ENCODE measurements at places on chromosomes 7 and 10.

- no peak for DNase-seq
These were observed 4.1 kb downstream of the OTUD1 start for GRCh38 chr10:23442936-23443335.

DNA sequence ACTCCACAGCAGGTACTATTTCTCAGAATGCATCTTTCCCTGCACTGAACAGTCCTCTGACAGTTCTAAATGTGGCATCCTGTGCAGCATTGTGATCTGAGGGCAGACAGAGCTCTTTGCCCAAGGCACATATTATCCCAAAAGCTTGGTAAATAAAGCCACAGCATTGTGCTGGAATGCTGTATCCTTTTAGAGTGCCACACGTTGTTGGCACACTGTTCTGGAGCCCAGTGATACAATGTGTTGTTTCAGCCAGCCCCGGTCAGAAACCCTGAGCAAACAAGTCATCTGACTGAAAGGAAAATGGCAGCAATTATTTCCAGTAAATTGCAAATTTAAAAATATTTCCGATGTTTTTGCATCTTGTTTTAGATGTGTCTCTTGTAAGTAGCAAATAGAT is 45.4 kb downstream of the NAMPT start:
- no peak for DNase-seq

DNA sequence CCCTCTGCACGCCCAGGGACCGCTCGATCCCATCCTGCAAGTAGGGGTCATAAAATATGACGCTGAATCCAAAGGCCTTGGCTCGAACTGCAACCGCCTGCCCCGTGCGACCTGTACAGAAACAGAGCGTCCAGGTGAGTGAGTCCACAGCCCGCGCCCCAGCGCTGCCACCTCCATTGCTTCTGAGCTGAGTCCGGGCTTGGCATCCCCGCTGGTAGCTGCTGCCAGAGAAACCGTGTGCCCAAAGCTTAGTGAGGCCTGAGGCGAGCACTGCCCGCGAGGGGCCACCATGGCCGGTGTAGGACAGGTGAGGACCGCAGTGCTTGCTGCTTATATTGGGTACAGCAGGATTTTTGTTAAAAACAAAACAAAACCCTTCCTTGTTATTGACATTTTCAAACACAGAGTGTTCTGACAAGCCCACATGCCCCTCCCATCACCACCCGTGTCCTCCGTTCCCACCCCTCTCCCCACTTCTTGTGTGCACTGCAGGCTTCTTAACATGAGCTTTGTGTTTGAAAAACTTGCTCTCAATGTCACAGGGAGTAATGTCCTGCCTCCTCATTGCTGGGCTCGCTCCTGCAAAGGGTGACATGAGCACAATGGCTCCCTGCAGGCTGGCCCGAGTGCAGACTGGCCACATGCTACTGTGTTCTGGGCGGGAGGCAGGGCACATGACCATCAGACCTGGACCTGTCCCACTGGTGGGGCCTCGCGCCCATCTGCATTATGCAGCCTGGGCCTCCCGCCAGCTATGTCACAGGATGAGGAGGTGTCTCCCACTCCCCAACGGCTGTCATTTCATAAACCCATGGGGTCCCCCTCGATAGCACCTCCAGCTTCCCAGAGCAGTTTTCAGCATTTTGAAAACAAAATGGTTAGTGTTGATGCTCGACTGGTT is 52.9 kb downstream of the ZRANB1 start:
- no peak for DNase-seq

DNA sequence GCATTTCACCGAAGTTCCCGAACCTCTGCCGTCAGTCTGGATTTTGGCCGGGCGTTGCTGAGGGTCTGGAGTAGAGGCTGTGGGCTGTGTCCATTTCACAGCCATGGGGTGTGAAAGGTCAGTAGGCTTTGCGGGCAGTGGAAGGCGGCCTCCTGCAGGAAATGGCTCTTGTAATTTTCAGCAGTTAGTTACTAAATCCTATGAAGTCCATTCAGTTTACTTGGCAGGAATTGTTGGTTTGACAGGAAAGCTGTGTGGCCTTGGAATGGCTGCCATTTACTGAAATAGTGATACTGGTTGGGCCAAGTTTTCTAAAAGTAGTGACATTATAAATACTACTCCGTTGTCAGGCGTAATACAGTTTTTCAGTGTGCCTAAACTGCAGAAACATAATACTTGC is 303.7 kb downstream of the CCDC3 start:
- no peak for DNase-seq

DNA sequence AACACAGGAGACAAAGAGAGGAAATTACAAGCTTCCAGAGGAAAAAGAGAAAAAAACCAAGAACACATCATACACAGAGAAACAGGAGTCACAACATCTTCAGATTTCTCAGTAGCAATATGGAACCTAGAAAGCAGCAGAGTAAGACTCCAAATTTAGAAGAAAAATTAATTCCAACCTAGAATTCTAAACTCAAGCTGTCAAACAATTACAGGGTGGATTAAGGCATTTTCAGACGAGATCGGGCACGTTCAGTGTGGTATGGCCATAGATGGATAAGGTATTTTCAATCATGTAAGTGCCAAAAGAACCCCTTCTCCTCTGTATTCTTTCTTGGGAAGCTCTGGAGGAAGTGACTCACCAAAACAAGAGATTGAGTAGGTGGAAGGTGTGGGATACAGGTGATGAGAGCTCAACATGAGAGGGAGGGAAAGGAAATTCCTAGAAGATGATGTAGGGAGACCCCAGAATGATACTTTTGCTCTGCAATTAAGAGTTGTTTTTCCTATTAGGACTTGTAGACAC is 51.6 kb downstream of the FAM204A start:
- no peak for DNase-seq

- DNase-seq: no peak
These were observed 40.7 kb downstream of the JAKMIP3 start for GRCh38 chr10:132106431-132106830.

DNA sequence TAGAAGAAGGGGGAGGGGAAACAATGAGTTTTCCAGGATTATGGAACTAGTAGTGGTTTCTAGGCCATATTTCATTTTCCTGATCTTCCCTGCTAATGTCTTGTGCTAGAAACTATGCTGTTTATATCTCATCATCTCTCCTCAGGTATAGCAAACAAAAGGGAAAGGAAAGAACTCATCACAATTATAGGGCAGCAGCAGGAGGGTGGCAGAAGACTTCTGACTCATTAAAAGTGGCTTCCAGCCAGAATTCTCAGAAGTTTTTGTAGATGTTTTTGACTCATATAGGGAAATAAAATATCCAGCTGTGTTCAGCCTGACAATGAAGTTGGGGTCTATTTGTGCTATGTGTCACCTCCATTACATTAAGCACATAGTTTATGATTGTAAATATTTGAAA is 6.5 kb downstream of the AHR start:
- DNase-seq: no peak

DNA sequence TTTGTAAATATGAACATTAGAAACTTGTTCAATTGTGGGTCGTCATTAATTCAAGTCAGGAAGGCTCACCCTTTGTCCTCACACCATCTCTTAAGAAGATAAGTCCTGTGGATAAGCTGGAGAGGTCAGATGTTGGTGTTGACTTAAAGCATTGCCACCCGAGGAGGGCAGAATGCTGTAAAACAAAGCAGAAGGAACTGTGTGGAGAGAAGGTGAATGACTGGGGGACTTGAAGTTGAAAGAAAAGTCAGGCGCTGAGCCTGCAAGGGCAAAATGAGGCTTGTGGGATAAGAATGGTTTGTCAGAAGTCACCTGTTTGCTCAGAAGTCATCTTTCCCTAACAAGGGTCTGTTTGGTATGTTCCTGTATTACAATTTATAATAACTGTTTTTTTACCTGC is 9.1 kb downstream of the RPA3 start:
- DNase-seq: no peak

DNA sequence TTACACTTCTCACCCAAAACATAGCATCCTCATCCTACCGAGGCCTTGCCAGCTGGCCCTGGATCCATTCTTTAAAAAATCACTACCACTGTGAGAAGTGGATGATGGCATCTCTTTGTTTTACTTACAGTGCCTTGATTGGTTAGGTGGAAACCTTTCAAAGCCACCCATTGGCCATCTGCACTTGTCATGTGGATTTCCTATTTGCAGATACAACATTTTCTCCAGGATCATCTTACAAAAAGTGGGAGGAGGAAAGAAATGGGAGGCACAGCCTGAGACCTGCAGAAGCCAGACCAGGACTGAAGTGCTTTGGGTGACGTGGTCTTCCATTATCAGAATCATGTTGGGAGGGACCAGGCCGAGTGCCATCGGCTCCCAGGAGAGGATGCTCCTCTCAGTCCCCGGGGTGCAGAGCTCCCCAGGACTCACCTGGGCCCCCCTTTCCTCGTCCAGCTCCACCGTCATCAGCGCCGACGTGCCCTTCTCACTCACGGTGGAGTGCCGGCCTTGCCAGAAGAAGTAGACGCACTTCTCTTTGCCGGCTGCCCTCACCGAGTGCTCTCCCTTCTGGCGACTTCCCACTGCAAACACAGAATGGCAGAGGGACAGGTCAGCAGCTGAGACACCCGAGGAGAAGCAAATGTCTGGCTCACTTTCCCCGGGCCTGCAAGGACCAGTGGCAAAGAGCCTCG is 161.2 kb downstream of the SVIL start:
- DNase-seq: no peak

DNA sequence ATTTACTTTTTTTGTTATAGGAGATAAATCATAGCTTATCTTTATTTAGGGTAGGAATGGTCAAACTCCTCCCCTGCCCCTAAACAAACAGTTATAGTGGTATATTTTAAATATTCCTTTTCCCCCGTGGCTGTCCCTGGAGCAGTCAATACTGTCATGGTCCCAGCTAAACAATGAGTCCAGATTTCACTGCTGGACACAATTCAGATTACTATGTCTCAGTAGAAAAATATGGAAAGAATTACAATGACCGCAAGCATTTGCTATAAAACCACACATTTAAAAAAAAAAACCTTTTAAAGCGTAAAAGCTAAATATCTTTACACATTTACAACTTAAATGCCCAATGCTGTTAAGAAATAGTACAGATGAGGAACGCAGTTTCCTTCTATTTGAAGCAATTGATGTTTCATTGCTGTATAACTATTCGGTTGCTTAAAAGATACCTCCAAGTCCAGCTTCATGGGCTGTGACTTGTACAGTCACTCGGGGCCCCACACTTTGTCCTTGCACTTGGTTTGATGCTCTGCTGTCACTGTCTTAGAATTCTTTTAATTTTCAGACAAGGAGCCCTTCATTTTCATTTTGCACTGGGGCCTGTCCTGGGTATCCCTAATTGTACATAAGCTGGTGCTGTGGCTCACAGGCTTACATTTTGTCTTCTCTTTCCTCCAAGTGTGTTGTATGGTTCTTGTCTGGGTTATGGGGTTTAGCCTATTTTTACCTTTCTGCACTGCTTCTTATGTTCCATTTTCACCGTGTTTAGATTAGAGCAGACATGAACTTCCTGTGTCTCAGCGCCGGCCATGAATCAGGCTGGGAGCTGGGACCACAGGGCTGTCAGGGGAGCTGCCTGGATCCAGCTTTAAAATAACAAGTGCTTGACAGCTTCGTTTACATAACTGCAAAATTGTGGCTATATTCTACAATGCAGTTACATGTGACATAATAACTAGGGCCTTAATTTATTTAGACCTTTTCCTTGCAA is 530.2 kb upstream of the FZD8 start:
- DNase-seq: no peak

DNA sequence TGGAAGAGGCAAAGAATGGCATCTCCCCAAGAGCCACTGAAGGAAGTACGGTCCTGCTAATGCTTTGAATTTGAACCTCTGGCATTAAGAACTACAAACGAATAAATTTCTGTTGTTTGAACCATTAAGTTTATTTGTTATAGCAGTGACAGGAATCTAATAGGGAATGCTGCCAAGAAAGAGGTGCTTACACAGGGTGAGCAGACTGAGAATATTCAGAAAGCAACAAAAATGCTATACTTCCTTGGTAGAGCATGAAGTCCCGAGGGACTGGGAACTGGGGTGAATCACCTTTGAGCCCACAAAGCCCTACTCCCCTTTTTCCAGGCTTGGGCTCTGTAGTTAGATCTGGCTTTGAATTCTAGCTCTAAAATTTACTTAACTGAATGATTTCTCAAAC is 45.0 kb downstream of the PANK1 start:
- no peak for DNase-seq

DNA sequence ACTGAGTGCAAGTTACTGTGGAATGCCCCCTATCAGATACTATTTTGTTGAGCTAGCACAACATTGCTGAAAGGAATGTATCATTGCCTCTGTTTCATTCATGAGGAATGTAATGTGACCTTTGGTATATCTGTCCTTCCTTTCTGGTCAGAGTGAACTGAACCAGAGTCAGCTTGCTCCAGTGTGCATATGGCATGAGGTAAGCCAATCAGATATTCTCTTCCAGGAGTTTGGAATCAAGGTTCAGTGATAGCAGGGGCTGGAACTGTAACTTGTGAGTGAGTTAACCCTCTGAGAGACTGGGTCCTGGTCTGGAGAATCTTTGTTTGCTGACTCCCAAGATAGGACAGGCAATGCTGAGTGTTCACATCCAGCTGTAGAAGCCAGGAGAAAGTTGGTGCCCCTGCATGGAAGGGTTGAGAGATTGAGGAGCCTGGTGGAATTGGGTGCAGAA is 45.3 kb upstream of the OSBPL3 start:
- no peak for DNase-seq

GRCh38 chr7:25171516-25171915 is 46.5 kb upstream of the CYCS start:
- no peak for DNase-seq

DNA sequence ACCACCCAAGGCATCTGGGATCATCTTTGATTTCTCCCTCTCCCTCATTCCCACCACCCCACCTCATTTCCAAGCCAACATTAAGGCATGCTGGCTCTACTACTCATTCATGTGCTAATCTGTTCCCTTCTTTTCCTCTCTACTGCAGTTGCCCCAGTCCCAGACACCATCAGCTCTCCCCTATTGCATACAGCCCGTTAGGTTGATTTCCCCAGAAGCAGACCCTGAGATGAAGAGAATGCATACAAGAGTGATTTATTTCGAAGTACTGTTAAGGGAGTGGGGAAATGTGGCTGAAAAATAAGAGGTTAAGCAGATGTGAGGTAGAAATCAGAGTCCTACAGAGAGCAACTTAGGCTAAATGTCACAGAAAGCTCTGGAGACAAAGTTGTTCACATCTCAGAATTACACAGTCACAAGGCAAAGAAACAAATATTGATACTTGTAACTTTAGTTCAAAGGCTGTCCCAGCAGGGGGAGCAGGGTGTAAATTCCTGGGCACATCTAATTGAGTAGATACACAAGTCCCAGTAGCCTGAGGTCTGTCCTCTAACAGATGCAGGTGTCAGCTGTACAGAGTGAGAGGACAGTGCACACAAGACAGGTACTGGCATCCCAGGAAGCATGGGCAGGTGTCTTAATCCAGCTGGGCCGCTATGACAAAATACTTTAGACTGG is 20.9 kb downstream of the AKR1D1 start:
- no peak for DNase-seq
